ENCODE measurements at places on chromosomes 5 and 9. TPM values are rescaled to one million over a fixed set of nuclear protein-coding genes. Genes with fewer than 3 reads are reported as not detected.

DNA sequence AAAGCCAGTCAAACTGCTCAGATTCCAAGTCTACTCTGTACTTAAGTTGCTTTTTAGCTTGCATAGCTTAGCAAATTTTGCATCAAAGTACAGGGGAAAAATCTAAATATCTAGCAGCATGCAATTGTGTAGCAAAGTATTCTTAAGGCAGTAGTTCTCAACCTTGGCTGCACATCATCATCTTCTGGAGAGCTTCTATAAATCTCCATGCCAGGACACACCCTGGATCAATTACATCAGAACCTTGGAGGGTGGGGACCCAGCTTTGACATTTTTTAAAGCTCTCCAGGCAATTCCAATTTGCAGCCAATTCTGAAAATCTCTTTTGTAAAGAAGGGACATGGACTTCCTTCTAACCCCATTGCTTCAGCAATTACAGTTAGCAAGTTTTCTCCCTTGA, 187.5 kb downstream of the SNCAIP start:
- H3K36me3 ChIP-seq, result no peaks in the 10 kb centered on the region
- H3K27me3 ChIP-seq, result no peaks in the 10 kb centered on the region
- no peak overlapping the region for H3K27ac ChIP-seq
- H3K4me3 ChIP-seq, result no peak overlapping the region

- peak; percentile 66 for DNase-seq
- H3K4me1 ChIP-seq, result peaks cover 15% of the 10 kb centered on the region
- peak overlapping the region; percentile 69 for H3K4me3 ChIP-seq
- no peaks in the 10 kb centered on the region for H3K36me3 ChIP-seq
- H3K27ac ChIP-seq, result no peak overlapping the region
These were observed 52.9 kb downstream of the C9orf50 start for GRCh38 chr9:129567842-129568559.

GRCh38 chr5:8382456-8382855, 513.5 kb downstream of the MTRR start:
- H3K4me1 ChIP-seq, result no peaks in the 10 kb centered on the region
- DNase-seq, result no peak
- no peak overlapping the region for H3K27ac ChIP-seq
- no peaks in the 10 kb centered on the region for H3K27me3 ChIP-seq
- no peak overlapping the region for H3K4me3 ChIP-seq
- H3K36me3 ChIP-seq, result no peaks in the 10 kb centered on the region

- no peak for DNase-seq
- H3K4me1 ChIP-seq, result peaks cover 16% of the 10 kb centered on the region
- H3K36me3 ChIP-seq, result no peaks in the 10 kb centered on the region
- no peaks in the 10 kb centered on the region for H3K27me3 ChIP-seq
- H3K27ac ChIP-seq, result no peak overlapping the region
These were observed 30.0 kb downstream of the ROPN1L start for GRCh38 chr5:10471677-10472076.

GRCh38 chr5:94326586-94326985, 291.8 kb downstream of the KIAA0825 start:
- H3K4me3 ChIP-seq, result no peak overlapping the region
- no peaks in the 10 kb centered on the region for H3K4me1 ChIP-seq
- H3K27me3 ChIP-seq, result no peaks in the 10 kb centered on the region

- peaks cover 30% of the 10 kb centered on the region for H3K4me1 ChIP-seq
- no peaks in the 10 kb centered on the region for H3K27me3 ChIP-seq
These were observed 26.5 kb upstream of the NREP start for GRCh38 chr5:111783537-111783936.

DNA sequence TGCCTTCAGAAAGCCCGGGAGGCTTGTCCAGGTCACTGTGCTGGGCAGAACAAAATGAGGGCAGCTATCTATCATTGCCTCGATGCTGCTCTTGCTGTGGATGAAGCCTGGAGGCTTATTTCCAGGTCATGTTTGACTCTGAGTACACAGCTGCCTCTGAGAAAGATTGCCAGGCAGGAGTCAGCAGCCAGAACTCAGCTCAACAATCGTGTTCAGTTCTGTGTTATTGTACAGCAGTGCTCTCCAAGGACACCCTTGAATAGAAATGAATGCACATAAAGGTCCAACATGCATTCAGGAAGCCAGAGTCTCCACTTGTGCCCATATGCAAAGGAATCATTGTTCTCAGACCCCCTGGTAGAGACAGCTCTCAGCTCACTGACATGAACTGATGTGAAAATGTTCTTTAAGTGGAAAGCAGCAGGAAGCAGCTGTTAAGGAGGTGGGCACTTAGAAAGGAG, 61.7 kb upstream of the ZFR start:
- H3K4me3 ChIP-seq, result no peak overlapping the region
- no peak overlapping the region for H3K27ac ChIP-seq
- peaks cover 48% of the 10 kb centered on the region for H3K4me1 ChIP-seq
- DNase-seq, result no peak
- no peaks in the 10 kb centered on the region for H3K36me3 ChIP-seq

FBN2 gene
- polyA plus RNA-seq, result 2.8 TPM

COMMD10 gene
- polyA plus RNA-seq, result 68.9 TPM

C9orf72 gene
- polyA plus RNA-seq, result 8.6 TPM

Data from GM23338 (cell line).